Ecto neural progenitor cell (in vitro differentiated cells): ENCODE measurements at places on chromosomes 3 and 15.

- no peak for DNase-seq
Measured at GRCh38 chr3:22977042-22977441, 226.1 kb upstream of the UBE2E2 start.

GRCh38 chr3:117719316-117719926, 1009.8 kb downstream of the TUSC7 start:
- no peak for DNase-seq

DNA sequence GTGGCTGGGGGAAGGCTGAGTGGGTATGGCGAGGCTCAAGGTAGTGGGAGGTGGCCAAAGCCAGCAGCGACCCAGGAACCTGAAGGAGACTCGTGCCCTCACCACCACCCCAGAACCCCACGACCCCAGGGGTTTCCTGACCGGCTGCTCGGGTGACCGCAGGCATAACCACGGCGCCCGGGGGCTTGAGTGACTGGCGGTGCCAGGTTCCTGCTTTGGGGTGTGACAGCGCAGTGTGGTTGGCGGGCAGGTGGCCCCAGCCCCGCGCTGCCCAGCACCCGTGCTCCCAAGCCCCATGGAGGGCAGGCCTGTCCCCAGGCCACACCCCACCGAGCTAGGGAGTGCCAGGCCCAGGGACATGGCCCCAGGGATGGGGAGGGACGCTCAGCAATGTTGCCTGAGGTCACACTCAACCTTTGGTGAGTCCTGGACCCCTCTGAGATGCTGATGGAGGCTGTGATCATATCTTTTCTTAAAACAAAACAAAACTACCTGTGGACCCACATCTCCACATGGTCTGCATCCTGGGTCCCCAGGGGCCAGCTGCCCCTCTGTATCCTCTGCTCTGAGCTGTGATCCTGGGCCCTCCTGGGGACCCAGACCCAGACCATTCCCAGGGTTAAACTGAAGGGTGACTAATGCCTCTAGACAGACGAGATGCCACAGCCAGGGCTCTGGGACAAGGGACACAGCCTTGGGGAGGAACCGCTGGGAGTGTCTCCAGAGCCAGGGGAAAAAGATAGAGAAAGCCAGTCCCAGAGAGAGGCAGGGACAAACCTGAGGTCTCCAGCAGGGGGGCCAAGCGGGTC, 13.0 kb downstream of the DNAJB8 start:
- no peak for DNase-seq

GRCh38 chr3:45509038-45509767, 85.3 kb upstream of the LIMD1 start:
- no peak for DNase-seq

DNA sequence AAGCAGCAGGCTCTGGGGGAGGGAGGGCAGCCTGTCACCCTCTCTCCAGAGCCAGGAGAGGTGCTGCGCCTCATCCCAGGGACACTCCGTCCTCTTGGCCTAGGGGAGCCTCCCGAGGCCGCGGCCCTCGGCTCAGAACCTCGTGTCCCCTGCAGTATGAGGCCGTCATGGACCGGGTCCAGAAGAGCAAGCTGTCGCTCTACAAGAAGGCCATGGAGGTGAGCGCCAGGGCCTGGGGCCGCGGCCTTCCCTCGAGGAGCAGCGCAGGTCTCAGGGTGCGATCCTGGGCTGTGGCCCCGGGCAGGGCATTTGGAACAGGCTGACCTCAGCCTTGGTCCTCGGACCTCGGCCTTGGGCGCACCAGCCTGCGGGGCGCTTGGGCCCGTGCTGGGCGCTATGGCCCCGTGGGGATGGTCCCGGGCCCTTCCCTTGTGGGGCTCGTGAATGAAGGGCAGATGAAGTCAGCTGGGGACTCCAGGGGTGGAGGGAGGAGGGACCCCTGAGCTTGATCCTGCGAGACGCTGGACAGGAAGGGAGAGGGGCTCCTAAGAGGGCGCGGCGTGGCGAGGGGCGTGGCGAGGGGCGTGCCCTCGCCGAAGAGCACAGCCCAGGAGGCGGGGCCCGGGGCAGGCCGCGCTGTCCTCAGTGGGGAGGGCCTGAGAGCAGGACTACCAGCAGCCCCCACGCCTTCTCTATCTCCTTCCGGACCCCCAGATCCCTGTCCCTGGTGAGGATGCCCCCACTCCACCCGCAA, 32.9 kb downstream of the PSTPIP1 start:
- DNase-seq = peak; percentile 68

- DNase-seq = no peak
Measured at GRCh38 chr3:60064210-60065178, 1014.7 kb upstream of the CFAP20DC start.

DNA sequence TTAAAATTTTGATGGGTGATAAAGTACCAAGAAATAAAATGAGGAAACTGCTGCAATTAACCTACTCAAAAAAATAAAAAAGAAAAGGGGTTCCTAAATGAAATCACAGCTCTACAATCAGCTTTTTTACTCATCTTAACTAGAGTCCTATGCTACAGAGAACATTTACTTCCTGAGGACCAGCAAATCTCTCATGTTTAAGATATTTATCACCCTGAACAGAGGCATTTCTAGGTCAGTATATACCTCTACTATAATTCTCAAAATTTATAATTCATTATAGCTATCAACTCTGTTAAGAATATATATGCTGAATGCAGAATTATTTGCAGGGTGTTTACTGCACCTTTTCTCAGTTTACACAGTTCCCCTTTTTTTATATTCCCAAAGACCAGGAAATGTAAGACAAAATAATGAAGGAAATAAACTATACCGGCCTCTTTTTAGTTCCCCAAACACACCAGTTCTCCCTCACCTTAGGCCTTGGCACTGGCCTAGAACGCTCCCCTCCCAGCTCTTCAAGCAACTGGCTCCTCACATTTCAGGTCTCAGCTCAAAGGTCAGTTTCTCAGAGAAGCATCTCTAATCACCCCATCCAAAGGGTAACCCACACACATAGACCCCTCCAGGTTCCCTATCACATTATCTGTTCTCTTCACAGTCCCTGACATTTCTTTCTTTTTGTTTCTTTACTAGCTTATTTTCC, 71.1 kb downstream of the LRRFIP2 start:
- DNase-seq = no peak

GRCh38 chr3:55795296-55795695, 308.2 kb upstream of the WNT5A start:
- DNase-seq = no peak

GRCh38 chr3:190554197-190554596, 40.3 kb downstream of the IL1RAP start:
- peak; percentile 53 for DNase-seq
